ENCODE measurements at places on chromosomes 11 and 22.

- DNase-seq, result no peak
Measured at GRCh38 chr11:15236559-15236958, 121.8 kb downstream of the INSC start.

DNA sequence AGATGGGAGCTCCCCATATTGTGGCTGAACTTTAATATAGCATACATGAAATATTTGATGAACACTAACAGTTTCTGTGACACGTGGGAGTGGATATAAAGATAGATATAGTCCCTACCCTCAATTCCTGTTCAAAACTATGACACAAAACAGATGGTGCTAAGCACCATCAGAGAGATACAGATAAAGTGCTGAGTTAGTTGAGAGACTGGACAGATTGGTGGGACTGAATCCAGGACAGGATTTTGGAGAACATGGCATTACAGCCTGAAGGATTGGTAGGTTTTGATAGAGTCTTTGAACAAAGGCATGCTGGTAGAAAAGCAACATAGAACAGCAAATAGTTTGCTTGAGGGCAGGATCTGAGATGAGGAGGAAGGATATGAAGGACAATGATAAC lies 215.1 kb upstream of the SORL1-AS1 start:
- no peak for DNase-seq

GRCh38 chr22:19679522-19680101 lies 34.7 kb upstream of the SEPTIN5 start:
- no peak for DNase-seq

GRCh38 chr11:69193151-69193550 lies 37.4 kb downstream of the SMIM38 start:
- DNase-seq, result peak; percentile 72

DNA sequence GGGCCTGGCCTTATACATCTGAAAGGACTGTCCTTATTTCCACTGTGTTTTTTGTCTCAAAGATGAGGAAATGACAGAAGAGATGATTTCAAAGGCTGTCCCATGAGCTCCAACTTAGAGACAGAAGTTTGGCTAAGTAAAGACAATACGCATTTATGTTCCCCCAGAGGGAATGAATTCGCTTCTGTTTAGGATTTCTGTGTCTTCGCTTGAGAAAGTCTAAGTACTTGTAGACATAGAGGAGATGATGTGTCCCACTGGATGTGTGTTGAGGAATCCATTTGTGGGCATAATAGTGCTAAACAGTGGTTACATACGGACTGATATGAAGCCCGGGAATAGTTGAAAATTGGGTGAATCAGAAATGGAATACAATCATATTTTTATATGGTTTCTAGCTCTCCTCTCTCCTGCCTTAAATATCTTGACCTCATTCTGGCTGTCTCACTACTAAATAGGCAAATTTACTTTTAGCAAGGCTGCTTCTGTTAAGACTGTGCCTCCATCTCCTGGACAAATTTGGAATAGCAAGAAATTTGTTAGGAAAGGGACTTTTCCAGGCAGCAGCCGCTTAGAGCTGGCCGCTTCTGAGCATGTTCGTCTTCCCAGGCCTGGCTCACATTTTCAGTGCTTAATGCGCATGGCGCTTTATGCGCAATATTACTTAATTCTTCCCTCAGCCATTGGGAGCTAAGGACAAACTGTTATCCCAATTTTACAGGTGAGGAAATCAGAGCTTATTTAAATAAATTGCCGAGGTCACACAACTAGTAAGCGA lies 1.9 kb upstream of the PEX26 start:
- DNase-seq, result peak; percentile 92

DNA sequence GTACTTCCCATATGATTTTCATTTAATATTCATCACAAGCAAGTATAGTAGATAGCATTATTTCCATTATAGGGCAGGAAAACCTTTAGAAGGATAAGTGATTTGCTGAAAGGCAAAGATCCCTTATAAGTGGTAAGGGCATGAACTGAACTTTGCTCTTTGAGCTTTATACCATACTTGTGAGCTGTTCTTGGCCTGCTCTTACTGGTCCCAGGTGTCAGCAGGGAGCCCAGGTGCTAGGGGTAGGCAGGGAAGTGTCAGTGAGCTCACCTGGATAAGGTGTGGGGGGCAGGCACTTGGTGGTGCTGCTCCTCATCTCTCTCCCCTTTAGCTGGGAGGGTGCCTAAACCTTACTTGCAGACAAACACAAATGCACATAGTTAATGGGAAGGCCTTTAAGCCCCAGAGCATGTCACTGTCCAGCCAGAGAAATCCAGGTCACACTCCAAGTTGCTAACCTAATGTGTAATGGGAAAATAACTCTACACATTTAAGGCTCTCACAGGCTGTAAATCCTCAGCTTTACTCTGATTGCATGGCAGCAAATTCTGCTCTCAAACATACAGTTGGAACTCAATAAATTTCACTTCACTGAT lies 114.4 kb downstream of the PLEKHA7 start:
- no peak for DNase-seq
